ENCODE measurements at places on chromosomes 11 and 22.

GRCh38 chr11:92931746-92932422, 37.6 kb upstream of the MTNR1B start:
- no peak for DNase-seq

GRCh38 chr22:43442386-43443151, 30.8 kb downstream of the MPPED1 start:
- no peak for DNase-seq

DNA sequence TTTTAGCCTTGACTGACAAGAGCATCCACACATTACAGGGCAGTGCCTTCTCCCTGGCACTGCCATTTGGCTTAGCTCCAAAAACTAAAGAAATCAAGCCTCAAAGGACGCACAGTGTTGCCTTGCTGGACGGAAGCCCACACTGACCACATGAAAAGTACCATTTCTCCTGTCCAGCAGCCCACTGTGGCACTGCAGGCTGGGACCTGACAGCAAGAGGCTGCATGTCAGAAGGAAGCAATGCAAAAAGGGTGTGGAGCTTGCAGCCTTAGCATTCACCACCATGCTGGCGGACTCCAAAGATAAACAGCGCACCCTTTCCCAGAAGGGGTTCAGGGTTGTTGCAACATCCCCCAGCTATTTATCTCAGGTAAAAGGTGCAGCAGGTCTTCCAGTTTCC, 109.3 kb upstream of the BMAL1 start:
- DNase-seq, result no peak

DNA sequence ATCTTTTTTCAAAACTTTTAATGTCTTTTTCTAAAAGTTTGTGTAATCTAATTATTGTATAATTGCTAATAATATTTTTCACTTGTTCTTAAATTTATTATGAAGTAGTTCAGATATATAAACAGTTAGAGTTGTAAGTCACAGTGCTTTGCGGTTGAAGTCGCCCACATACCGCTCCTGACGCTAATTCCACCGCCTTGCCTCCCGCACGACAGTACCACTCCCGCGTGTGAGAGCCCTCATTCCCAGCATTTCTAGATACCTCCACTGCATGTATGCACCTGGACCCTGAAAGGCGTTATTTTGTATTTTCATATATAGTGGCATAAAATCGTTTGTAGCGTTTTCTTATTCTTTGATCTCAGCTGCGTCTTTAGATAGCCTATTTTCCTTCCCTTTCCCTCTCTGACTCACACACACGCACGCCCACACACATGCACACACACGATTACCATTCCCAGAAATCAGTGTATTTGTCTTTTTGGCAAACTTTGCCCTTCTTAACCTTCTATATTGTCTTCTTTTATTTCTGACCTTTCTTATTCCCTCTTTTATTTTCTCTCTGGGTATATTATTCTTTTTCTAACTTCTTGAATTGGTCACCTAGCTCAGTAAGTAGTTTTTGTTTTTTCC, 56.4 kb upstream of the PITPNB start:
- DNase-seq, result no peak

- DNase-seq, result peak; percentile 15
Measured at GRCh38 chr11:86247608-86248007, 3.1 kb downstream of the EED start.

GRCh38 chr11:35548925-35549561, 23.6 kb upstream of the PAMR1 start:
- no peak for DNase-seq

DNA sequence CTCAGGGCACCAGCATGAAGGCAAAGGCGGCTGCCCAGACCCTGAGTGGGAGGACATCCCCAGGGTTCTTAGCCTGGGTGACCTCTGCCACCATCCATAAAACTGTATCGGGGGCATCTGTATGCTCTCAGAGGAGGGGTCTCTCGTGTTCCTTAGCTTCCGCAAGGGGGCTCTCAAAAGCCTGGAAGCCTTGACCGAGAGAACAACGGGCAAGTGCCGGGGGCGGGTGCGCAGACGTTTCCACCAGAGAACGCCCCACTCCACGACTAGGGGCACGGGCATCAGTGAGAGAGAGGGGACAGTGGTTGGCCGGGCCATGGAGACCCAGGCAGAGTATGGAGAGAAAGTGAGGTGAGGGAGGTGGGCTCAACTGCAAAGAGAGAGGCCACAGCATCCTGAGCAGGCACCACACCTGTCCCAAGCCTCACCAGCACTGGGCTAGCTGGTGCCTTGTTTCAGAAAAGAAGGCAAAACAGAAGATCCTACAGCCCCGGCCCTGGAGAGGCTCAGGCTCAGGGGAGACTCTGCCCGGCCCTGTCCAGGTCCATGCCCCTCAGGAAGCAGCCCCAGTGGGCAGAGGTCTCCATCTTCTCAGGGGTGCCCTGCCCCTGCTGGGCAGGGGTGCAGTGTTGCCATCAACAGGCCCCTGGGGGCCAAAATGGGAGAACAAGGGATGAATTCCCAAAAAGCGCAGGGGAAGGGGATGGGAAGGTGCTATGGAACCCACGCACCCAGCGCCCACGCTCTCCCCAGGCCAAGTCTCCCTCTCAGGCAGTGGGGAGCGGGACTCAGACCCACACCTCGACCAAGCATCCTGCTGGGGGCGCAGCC, 5.9 kb downstream of the TSPAN32 start:
- DNase-seq, result no peak

- no peak for DNase-seq
Measured at GRCh38 chr11:25981998-25982397, 349.9 kb upstream of the ANO3 start.

- DNase-seq, result no peak
Measured at GRCh38 chr11:82720267-82721065, 13.2 kb downstream of the FAM181B start.

GRCh38 chr22:27088026-27088425, 430.6 kb downstream of the MIAT start:
- no peak for DNase-seq

- DNase-seq, result no peak
Measured at GRCh38 chr11:133705074-133705648, 140.2 kb downstream of the SPATA19 start.

- DNase-seq, result no peak
Measured at GRCh38 chr11:71211631-71212030, 40.7 kb downstream of the SHANK2 start.

GRCh38 chr11:35997902-35998520, 54.1 kb downstream of the LDLRAD3 start:
- DNase-seq, result no peak

GRCh38 chr11:32418836-32419235, 16.5 kb downstream of the WT1 start:
- DNase-seq, result no peak

DNA sequence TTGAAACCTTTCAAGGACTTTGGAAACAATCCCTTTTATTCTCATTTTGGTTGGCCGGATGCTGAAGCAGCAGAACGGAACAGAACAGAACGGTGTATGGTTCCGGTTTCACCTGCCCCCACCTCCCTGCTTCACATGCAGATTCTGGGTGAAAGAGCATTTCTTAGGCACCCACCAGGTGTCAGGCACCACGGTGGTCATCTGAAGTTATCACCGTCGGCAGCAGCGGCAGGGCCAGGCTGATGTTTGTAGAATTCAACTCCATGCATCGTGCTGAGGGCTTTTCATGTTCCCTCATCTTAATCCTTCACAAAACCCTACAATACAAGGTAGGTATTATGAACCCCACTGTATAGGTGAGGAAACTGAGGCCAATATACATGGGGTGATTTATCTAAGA, 13.6 kb upstream of the PHF21B start:
- no peak for DNase-seq

GRCh38 chr11:74011360-74012073, 2.6 kb upstream of the UCP3 start:
- peak; percentile 82 for DNase-seq

- no peak for DNase-seq
Measured at GRCh38 chr22:37822079-37822833, 926 bp upstream of the GALR3 start.

GRCh38 chr11:60265373-60266214, 14.9 kb upstream of the MS4A4A start:
- peak; percentile 34 for DNase-seq

DNA sequence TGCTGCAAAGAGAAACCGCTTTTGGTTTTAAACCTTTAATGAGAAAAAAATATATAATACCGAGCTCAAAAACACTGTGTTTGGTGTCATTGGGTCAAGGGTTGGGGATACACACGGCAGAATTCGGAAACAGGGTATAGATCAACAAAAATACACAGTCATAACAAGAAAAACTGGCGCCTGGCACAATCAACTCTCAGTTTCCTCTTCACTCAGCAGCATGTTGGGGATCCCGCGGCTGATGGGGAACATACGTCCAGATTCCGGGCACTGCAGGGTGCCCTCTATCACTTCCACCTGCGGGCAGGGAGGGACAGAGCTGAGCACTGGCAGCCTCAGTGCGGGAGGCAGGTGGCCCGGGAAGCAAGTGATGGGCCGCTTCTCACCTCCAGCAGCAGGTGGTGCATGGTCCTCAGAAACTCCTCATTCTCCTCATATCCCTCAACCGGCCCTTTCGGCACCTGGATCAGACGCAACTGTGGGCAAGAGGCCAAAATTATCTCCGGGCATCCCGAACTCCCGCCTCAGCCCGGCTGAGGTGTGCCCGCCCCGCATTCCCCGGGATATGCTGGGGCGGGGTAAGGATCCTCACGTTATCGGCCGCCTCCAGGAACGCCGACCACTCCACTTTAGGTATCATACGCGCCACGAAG, 561 bp downstream of the TRMT112 start:
- peak; percentile 54 for DNase-seq

GRCh38 chr11:84212468-84213390, 926.6 kb upstream of the CCDC90B start:
- DNase-seq, result no peak

- no peak for DNase-seq
Measured at GRCh38 chr11:7787239-7787638, 9.5 kb downstream of the OR5P2 start.
